ENCODE measurements at places on chromosomes 13 and 19.

GRCh38 chr19:55082020-55082851 lies 6.6 kb downstream of the EPS8L1 start:
- DNase-seq: peak; percentile 23

DNA sequence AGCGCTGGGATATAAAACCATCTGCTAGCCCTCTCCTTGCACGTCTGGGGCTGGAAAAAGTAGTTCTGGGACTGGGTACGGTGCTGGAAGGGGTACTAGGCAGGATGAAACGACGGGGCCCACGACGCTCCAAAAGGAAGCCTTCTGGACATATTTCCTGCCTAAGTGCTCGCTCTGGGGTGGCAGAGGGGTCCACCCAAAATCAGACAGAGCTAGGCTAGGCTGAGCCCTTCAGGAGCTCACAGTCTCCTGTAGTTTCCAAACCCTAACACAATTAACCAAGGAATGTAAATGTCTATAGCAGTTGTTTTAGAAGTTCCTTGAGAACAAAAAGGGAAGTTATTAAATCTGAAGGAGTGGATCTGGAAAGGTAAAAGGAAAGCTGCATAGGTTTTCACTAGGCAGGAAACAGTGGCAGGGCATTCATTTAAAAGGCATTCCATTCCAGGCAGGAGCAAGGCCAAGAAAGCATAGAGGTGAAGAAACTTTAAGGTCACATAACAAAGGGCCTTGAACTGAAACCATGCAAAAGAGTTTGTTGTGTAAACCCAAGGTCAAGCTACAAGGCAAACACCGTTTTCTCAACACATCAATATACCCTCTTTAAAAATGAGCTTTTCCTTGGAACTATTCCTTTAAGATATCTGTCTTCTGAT lies 634 bp upstream of the DIAPH3 start:
- DNase-seq: no peak

DNA sequence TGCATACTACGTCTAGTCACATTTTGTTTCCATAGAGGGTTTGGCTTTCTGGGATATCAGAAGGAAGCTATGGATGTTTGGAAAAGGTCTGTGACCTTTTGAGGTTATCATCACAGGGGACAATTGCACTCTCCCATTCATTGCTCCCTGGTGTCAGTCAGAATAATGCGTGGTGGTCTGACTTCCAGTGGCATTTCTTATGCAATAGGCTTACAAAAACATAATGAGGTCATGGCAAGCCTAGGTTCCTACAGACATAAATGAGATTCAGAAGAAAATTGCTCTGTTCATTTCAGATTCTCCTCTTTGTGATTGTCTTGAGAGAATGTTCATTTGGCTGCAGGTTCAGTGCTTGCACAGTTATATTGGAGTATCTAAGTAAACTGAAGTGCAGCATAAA lies 54.6 kb downstream of the ARHGAP35 start:
- DNase-seq: no peak

- no peak for DNase-seq
Observed at GRCh38 chr13:50631041-50631440, 212.5 kb downstream of the DLEU7 start.

DNA sequence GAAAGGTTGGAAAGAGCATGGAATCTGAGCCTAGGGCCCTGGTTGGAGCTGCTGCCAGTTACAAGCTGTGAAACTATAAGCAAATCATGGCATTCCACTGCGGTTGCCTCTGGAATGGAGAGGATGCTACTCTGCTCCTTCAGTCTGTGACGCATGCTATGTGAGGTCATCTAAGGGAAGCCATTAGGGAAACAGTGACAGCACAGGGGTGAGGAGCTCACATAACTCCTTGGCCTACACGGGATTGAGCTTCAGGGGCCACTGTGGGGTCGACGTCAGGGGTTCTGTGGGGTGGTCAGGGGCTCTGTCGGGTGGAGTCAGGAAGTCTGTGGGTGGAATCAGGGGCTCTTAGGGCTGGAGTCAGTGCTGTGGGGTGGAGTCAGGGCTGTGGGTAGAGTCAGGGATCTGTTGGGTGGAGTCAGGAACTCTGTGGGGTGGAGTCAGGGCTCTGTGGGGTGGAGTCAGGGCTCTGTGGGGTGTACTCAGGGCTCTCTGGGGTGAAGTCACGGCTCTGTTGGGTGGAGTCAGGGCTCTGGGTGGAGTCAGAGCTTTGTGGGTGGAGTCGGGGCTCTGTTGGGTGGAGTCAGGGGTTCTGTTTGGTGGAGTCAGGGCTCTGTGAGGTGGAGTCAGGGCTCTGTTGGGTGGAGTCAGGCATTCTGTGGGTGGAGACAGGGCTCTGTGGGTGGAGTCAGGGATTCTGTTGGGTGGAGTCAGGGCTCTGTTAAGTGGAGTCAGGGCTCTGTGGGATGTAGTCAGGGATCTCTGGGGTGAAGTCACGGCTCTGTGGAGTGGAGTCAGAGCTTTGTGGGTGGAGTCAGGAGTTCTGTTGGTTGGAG lies 35.8 kb upstream of the MEDAG start:
- DNase-seq: no peak

GRCh38 chr13:46166224-46166584 lies 15.8 kb downstream of the LCP1 start:
- DNase-seq: no peak

DNA sequence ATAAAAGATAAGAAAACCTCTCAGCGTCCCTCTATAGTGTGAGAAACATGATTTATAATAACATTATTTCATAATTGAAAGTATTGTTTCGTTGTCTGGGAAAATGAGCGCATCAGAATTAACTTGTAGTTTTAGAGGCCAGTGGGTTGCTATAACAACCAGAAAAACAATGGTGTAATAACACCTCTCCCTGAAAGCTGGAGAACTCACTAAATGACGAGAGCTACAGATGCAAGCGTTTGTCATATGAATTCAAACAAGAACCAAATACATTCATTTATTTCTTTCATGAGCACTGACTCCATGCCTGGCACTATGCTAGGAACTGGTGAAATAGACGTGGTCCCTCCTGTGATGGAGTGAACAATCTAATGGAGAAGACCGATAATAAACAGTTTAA lies 16.3 kb downstream of the KBTBD7 start:
- no peak for DNase-seq

DNA sequence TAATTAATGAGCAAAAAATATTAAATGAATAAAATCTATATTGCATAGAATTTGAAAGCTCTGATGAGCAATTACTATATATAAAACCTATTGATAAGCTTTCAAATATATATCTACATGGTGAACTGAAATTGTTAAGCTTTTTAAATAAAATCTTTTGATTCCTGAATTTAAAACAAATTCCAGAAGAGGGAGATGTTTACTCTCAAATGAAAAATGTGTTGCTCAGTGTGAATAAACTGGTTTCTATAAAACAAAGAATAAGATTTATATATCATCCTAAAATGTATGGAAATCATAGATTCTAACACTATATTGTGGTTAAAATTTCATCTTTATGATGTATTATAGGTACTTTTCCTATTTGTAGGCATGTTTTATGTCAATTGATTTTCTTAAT lies 171.5 kb upstream of the SLITRK6 start:
- DNase-seq: no peak

DNA sequence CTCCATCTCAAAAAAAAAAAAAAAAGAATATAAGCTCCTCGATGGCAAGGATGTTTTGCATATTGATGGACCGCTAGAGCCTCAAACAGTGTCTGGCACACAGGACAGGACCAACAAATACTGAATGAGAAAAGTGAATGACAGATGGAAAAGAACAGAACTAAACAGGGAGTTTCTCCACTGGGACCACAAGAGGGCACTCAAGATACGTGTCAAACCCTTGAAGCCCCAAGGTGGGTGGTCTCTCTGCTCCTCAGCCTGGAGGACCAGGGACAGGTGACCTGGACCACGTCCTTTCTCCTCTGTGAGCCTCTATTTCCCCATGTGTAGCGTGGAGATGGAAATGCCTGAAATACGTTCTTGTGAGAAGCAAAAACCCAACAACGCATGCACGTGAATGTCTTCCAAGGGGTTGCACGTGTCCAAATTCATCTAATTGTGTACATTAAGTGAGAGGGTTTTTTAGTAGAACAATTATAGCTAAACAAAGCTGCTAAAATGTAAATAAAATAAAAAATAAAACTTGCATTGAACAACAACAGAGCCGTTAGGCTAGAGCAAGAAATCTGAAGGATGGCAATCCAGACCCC lies 5.7 kb upstream of the CDC42EP5 start:
- DNase-seq: no peak

DNA sequence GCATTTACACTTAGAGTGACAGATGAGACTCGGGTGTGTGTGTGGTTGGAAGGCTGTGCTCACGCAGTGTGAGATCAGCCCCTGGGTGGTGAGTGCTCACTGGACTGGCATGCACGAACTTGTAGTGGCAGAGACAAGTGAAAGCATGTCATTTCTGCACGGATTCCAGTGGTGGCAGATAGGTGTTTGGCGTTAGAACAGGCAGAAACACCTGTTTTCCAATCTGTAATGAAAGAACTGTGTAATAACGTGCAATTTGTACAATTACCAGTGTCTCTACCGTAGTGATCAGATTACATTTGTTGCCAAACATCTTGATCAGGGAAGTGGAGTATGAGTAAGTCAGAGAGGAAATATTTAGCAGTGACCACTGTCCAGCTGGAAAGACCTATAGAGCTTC lies 8.2 kb downstream of the LAMP1 start:
- no peak for DNase-seq

GRCh38 chr19:51807111-51807701 lies 12.2 kb downstream of the FPR3 start:
- no peak for DNase-seq
